ENCODE measurements at places on chromosomes 7 and 10.

GRCh38 chr10:84343831-84344230, 15.4 kb downstream of the CCSER2 start:
- DNase-seq, result no peak

GRCh38 chr10:6912424-6912823, 332.3 kb upstream of the PRKCQ start:
- no peak for DNase-seq

GRCh38 chr10:69562731-69563254, 10.4 kb downstream of the NEUROG3 start:
- DNase-seq, result no peak

GRCh38 chr10:100786591-100786990, 41.2 kb downstream of the PAX2 start:
- DNase-seq, result no peak

- no peak for DNase-seq
Measured at GRCh38 chr10:125521721-125522680, 161.0 kb downstream of the TEX36 start.

DNA sequence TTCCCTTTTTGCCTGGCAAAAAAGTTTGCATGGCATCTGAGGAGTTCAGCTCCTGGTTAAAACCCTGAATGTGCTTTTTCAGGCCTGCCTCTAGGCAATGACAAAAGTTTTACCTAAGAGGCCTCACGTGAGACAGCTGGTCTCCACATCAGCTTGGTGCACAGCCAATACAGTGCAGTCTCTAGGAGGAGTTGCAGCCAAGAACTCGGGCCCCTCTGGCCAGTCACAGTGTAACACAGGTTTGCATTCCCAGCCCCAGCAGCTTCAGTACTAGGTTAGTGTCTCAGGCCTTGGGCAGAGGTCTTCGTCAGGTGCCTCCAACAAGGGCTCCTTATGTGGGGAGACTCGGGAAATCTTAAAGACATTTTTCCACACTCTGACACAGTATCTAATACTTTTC, 771.7 kb downstream of the SORCS1 start:
- no peak for DNase-seq

All from kidney glomerular epithelial cell (primary cell).